ENCODE measurements at places on chromosomes 6 and 20.

- no peak for DNase-seq
Measured at GRCh38 chr6:70398783-70399728, 14.3 kb upstream of the FAM135A start.

DNA sequence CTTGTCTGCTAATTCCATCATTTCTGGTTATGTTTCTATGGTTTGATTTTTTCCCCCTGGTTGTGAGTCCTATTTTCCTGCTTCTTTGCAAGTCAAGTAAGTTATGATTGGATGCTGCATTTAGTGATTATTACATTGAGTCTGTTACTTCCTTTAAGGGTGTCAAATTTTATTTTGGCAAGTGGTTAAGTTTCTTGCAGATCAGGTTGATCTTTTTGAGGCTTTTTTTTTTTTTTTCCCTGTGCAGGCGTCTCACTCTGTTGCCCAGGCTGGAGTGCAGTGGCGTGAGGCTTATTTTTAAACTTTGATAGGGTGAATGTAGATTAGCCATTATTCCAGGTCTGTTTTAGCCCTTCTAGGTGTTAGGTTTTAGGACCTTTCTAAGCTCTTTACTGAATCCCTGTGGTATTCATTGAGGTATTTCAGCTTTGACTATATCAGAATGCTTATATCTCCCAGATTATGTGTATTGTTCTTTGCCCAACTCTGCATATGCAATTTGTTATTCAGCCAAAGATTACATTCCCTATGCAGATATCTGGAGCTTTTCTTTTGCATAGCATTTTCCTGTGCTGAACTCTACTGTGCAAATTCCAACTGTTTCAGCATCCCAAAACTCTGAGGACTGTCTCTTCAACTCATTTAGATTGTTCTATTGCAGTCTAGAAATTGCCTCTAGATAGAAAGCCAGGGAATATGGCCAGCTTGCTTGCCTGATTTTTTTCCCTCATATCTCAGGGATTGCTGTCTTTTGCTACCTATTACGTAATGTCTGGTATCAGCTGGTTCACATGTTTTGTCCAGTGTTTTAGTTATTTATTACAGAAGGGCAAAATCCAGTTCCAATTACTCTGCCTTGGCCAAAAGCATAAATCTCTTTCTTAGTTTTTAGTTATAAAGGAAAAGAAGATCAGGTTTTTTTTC is 113.3 kb downstream of the AFG1L start:
- DNase-seq = no peak

GRCh38 chr20:49345524-49345923 is 67.7 kb upstream of the ZNFX1 start:
- no peak for DNase-seq

DNA sequence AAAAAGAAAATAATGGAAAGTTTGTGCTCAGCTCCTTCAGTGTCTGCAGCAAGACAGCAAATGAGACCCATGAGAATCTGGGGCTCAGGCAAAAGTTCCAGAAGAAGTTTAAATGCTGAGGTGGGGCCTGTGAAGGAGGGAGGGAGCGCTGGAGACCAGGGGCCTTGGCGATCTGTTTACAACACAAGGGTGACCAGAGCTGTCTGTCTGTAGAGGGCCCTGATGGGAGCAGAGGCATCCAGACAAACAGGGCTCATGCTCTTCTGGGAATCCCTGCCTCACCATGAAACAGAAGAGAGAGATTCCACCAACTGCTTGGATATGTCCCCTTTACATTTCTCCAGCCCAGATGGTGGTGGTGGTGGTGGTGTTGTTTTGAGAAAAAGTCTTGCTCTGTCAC is 79.3 kb upstream of the SHLD1 start:
- DNase-seq = no peak

- DNase-seq = no peak
Measured at GRCh38 chr6:22884456-22884855, 315.1 kb downstream of the HDGFL1 start.

DNA sequence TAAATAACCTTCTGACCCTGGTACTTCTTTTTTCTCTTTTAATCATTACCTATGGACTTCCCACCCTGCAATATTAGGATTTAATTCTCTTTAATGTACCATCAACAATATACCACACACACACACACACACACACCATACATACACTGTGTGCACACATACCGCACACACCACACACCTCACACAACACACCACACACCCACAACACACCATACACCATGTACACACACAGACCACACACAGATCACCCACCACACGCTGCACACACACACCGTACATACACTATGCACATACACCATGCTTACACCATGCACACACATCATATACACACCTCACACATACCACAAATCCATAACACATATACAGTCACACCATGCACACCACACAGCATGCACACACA is 57.4 kb upstream of the MAP3K4 start:
- no peak for DNase-seq

- DNase-seq = no peak
Measured at GRCh38 chr6:10763006-10763405, 15.4 kb downstream of the TMEM14B start.
